ENCODE measurements at places on chromosomes 2 and 18.

- DNase-seq = no peak
These were observed 137.4 kb upstream of the ETAA1 start for GRCh38 chr2:67259556-67260342.

GRCh38 chr2:55441280-55441892, 21.7 kb upstream of the CCDC88A start:
- no peak for DNase-seq

GRCh38 chr2:230160112-230160660, 59.6 kb downstream of the SP110 start:
- peak; percentile 37 for DNase-seq

DNA sequence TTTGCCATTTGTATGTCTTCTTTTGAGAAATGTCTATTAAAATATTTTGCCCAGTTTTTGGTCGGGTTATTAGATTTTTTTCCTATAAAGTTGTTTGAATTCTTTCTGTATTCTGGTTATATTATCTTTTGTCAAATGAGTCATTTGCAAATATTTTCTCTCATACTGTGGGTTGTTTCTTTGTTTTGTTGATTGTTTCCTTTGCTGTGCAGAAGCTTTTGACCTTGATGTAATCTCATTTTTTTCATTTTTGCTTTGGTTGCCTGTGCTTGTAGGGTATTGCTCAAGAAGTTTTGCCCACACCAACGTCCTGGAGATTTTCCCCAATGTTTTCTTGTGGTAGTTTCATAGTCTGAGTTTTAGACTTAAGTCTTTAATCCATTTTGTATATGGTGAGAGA, 245.7 kb downstream of the ADCYAP1 start:
- no peak for DNase-seq

DNA sequence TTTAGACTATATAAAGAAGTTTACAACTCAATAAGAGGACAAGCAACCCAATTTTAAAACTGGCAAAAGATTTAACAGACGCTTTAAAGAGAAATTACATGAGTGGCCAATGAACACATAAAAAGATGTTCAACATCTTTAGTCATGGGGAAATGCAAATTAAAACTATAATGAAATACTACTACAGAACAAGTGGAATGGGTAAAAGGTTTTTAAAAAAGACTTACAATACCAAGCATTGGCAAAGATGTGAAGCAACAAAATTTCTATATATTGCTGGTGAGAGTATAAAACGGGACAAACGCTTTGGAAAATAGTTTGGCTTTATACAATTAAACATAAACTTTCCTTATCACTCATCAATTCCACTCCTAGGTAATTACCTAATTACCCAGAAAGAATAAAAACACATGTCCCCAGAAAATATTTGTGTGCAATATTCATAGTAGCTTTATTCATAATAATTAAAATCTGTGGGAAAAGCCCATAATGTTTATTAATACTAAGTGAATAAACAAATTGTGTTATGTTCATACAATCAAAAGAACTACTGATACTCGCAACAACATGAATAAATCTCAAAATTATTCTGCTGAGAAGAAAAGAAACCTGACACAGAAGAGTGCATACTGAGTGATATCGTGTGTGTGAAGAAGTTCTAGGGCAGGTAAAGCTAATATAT, 76.7 kb upstream of the MYCN start:
- DNase-seq = no peak

DNA sequence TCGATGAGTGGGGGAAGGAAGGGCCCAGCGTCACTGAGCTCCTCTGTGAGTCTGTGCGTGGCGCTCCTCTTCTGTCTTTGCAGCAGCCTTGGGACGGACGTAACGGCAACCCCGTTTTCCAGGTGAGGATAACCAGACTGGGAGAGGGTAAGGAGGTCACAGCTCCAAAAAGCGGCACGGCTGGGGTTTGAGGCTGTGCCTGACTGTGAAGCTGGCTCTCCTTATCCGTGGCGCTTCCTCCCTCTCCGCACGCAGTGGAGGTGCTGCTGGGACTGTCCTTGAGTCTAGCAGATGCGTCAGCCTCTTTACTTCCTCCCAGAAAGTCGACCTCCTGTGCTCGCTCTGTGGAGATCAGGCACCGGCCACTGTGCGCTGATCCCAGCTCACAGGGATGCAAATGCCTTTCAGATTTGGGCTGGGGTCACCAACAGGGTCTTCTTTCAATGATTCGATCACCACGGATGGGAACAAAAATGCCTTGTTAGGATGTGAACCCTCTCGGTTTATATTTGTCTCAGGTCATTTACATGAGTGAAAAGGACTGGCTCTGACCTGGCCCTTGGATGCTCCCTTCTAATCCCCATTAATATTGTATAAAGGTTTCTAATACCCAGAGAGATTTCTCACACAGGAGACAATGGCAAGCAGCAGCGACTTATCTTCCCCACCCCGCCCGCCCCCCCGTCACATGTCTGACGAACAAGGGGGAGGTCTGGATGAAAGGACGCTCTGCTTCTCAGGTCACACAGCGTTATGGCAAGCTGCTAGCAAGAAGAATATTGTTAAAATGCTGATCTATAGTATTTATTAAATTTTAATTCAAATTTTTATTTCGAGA, 30.1 kb upstream of the E2F6 start:
- DNase-seq = no peak

GRCh38 chr2:131036696-131037397, 56.4 kb downstream of the FAM168B start:
- no peak for DNase-seq

DNA sequence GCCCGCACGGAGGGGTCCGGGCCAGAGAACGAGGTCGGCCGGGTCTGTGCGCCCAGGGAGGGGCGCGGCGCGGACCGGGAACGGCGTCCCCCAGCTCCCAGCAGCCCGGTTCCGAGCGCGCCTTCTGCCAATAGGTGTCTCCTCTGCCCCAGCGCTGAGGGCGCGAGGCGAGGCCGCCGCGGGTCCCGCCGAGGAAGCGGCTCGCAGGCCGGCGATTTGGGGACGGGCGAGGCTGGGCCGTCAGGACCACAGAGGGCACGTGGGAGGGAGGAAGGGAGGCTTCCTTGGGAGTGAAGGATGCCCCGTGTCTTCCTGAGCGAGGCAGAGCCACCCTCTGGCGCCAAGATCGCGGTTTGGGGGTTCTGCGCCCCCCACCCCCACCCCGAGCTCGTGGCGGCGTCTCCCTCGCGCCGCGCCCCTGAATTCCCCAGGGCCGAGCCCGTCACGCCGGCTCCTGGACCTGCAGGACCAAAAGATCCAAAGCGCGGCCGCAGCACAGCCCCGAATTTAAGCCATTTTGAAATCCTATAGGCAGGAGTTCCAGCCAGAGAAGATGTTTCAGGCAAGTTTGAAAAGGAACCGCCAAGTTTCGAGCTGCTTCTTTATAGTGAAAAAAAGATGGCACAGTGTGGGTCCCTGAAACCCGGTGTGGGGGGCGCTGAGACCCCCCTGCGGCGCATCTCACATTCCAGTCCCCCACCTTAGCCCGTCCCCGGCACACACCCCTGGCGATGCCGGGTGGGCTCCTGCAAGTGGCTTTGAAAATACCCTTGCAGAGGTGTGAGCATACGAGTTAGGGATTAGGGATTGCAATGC, 909 bp downstream of the NFATC1 start:
- DNase-seq = no peak

GRCh38 chr2:60550984-60551239, 2.5 kb downstream of the BCL11A start:
- DNase-seq = no peak

DNA sequence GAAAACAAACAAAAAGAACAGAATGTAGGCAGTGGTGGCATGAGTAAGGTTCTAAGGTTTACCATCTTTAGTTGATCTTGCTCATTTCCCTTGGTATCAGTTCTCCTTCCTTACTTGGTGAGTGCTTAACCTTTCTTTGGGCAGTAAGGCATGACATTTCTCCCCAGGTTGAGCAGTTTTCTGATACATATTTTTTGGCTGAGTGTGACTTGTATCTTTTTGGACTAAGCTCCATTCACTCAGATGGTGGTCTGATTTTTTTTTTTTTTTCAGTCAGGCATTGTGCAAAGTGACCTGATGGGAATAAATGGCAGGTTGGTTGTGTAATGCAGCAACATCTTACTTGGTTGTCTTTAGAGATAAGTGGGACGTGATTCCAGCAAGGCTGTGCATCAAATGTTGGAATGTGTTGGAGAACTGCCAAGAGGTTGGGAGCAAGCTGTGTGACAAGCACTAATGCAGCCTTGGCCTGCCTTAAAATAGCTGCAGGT, 15.1 kb downstream of the SPTBN1 start:
- no peak for DNase-seq

DNA sequence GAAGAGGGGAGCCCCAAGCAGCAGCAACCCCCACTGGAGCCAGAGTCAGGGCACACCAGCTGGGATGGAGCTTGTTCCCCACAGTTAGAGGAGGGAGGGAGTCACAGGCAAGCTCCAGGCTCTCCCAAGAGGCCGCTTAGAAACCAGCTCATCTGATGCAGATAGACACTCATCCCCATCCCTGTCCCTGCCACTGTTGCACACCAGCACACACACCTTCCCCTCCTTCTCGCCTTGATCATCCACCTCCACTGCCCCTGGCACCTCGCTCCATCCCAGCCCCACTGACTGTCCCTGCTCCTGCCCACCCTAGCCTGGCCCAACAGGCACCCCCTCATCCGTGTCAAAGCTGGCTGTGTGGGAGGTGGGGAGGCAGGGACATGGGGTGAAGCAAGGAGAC, 1.5 kb upstream of the RUFY4 start:
- peak; percentile 20 for DNase-seq

DNA sequence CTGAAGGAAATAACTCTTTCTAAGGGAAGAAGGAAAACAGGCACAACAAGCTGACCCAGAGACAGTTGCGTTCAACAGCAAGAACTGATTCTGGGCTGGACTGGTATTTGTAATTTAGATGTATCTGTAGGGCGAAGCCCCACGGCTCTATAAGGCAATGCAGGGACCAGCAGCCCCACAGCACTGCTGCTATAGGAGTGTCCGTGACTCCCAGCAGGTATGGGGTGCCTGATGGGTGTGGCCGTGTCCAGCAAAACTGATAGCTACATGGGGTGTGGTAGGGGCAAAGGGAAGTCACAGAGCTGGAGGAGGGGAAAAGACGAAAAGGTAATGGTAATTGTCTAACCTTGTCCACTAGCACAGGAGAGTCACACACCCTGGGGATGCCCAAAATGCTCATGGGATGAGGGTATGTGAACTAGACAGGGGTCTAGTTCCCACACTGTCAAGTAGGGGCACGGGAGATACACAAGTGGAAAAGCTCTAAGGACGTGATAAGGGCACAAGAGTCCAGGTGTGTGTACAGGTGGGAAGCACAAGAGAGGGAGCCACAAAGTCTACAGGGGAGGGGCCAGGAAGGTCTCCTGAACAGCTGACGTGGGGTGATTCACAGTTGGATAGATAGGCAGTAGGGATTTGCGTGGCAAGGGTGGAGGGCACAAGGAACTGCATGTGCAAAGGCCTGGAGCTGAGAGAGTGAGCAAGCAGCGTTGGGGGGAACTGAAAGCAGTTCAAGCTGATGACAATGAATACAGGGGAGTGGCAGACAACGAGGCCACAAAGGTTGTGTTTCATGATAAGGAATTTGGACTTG, 48.5 kb upstream of the ASPRV1 start:
- peak; percentile 70 for DNase-seq

GRCh38 chr2:18899725-18900124, 310.4 kb upstream of the NT5C1B start:
- no peak for DNase-seq

GRCh38 chr18:25187521-25188192, 164.3 kb downstream of the ZNF521 start:
- DNase-seq = no peak

GRCh38 chr2:3761272-3761671, 57.9 kb downstream of the DCDC2C start:
- no peak for DNase-seq

- DNase-seq = no peak
These were observed 9.7 kb downstream of the TNS1 start for GRCh38 chr2:217993138-217993537.

- no peak for DNase-seq
These were observed 2.6 kb downstream of the CLIP4 start for GRCh38 chr2:29117636-29118303.

GRCh38 chr2:126970583-126970982, 71.9 kb downstream of the TEX51 start:
- DNase-seq = no peak

DNA sequence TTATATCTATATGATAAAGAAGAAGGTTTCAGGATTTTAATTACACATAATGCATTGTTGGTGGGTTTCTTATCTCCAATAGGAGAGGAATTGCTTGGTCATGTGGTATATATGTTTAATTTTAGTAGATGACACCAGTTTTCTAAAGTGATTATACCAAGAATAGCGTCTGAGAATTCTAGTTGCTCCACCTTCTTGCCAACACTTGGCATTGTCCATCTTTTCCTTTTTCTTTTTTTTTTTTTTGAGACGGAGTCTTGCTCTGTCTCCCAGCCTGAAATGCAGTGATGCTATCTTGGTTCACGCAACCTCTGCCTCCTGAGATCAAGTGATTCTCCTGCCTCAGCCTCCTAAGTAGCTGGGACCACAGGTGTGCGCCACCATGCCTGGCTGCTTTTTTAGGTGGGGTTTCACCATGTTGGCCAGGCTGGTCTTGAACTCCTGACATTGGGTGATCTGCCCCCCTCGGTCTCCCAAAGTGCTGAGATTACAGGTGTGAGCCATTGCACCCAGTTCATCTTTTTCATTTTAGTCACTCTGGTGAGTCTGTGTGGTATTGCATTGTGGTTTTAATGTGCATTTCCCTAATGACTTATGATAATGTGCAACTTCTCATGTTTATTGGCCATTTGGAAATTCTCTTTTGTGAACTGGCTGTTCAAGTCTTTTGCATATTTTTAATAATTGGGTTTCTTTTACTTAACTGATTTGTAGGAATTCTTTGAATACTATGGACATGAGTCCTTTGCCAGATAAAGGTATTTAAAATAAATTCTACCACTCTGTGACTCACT, 37.3 kb upstream of the ZNF512 start:
- DNase-seq = no peak

DNA sequence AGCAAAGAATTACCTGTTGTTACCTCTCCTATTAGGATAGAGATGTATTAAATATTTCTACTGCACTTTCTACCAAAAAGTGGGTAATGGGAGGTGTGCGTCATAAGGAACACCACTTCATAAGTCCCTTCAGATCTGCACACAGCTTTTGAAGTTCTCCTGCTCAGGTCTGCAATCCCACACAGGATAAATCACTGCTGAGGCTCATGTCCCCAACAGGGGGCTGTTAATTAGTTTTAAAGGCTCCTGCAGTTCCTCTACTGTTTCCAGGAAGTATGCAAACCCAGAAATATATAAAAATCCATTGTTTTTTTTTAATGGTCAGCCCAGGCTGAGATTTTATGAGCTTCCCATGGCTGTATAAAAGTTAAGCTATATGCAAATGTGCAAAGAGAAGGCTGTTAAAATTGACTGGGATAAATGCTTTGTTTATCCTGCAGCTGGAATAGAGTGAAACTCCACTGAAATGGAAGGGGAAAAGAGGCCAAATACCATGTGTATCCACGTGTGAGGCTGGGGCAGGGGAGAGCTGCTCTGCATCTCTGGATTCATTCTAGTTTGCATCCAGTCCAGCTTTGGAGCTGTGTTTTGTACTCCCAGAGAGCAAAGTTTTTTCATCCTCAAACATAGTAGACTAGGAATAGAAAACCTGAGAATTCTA, 903.7 kb downstream of the TDRD15 start:
- DNase-seq = no peak
